Tibial nerve (tissue), 4 donors: ENCODE measurements at places on chromosomes 16 and 17. TPM values are rescaled to one million over a fixed set of nuclear protein-coding genes. Genes with fewer than 3 reads are reported as not detected.

Gene MRPL58
- total RNA-seq = 43.3 TPM

Gene ASGR1
- 0.21 TPM for total RNA-seq

Gene KRT12
- total RNA-seq = not detected

Gene PRSS27
- 1.3 TPM for total RNA-seq

Gene NPIPB5
- 212 TPM for total RNA-seq

Gene LASP1
- total RNA-seq = 165 TPM

Gene ZACN
- total RNA-seq = not detected

Gene ABCC12
- total RNA-seq = not detected

Gene C17orf75
- 20.2 TPM for total RNA-seq

Gene AIPL1
- not detected for total RNA-seq

Gene PDILT
- not detected for total RNA-seq

Gene CRHR1
- not detected for total RNA-seq

Gene ITGAX
- 6.3 TPM for total RNA-seq

Gene WFDC1
- 4.6 TPM for total RNA-seq

Gene LGALS9B
- total RNA-seq = not detected

Gene AHSP
- total RNA-seq = not detected

Gene CNTNAP1
- 15.7 TPM for total RNA-seq

Gene KRT9
- not detected for total RNA-seq

Gene PIMREG
- 0.59 TPM for total RNA-seq

Gene MYO15A
- total RNA-seq = 2.6 TPM

Gene LDHD
- total RNA-seq = 20.1 TPM

Gene PRDM7
- total RNA-seq = not detected

Gene SPNS3
- not detected for total RNA-seq

Gene CYGB
- total RNA-seq = 46.9 TPM

Gene OTOP3
- not detected for total RNA-seq

Gene ZNF750
- total RNA-seq = not detected
